Upper lobe of right lung (tissue), 1 donor: ENCODE measurements at places on chromosomes 11 and 22.
A peak's percentile ranks its signal among the peaks of the same experiment; 100 is the strongest.

GRCh38 chr11:33185756-33186155 lies 24.5 kb upstream of the CSTF3 start:
- no peak for DNase-seq

GRCh38 chr22:28019360-28019759 lies 100.3 kb upstream of the PITPNB start:
- DNase-seq = peak; percentile 48

GRCh38 chr22:27113211-27113635 lies 455.8 kb downstream of the MIAT start:
- DNase-seq = no peak

DNA sequence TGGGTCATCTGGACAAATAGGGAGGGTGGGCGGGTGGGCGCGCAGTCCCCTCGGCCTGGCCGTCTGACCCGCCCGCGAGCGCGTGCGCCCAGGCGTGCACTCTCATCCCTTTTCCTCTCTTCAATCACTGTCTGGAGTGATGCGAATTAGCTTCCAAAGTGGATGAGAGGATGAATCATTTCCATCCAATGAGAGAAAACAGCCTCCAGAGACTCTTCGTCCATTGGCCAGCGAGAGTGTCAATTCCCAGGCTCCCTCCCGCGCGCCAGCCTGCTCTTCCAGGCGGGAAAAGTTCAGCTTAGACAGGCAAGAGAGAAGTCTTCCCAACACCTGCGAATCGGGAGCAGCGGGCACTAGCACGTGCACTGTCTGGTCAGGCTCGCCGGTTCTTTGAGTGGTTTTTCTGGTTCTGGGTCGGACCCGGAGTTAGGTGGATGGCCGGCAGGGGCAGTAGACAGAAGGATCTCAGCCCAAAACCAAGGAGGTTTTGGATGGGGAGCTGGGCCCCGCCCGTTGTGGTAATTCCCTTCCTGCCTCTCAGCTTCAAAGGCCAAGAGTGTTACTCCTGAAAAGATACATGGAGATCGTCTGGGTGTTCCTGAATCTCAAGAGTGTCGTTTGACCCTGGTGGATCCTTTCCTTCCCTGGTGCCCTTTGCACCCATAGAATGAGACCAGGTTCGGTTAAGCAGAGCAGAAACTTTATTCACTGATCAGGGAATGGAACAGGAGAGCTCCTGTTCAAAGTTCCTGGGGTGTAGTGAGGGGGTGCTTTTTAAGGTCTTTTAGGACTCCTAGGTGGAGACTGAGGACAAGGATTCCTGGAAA lies 33.4 kb upstream of the GLYATL1 start:
- no peak for DNase-seq

DNA sequence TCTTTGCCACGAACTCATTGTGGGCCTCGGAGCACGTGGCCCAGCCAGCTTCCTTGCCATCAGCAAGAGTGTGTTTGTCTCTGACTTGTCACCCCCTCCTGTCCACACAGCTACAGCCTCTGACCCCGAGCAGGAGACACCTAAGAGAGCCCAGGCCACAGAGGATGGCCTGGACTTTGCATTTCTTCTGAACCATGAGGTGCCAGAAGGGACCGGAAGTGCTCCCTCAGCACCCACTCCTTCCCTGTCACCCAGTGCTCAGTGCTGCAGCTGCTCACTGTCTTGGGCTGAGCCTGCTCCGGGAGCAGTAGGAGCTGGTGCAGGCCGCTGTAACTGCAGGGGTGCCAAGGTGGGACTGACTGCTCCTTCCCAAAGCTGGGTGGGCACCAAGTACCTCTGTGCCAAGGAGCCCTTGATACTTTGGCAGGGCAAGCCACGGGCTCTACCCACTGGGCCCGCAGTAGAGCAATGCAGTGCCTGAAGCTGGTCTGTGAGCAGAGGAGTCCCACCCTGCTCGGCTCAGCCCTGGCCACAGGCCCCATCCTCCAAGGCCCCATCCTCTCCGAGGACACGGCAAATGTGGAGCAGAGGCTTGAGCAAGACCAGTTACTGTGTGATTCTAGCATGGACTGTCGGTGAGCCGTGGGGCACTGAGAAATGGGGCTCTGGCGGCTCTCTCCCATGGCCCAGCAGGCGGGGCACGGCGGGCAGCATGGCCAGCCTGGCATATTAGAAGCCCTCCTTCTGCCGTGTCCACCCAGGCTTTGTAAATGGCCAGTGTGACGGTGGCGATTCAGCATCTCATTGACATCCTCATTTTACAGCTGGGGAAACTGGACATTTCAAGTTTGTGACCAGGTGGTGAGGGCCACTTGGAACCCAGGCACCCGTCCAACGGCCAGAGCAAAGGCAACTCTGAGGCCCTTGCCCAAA lies 6.3 kb downstream of the GRK2 start:
- DNase-seq = peak; percentile 66

GRCh38 chr11:76767659-76768058 lies 15.5 kb upstream of the TSKU start:
- no peak for DNase-seq

- DNase-seq = no peak
Observed at GRCh38 chr22:31291481-31292235, 630 bp downstream of the PIK3IP1 start.
